Esophagus mucosa (tissue), 1 donor: ENCODE measurements at places on chromosomes 12 and 14.
A peak's percentile ranks its signal among the peaks of the same experiment; 100 is the strongest.

- ATAC-seq, result no peak
Observed at GRCh38 chr12:100656856-100657255, 83.4 kb downstream of the GAS2L3 start.

DNA sequence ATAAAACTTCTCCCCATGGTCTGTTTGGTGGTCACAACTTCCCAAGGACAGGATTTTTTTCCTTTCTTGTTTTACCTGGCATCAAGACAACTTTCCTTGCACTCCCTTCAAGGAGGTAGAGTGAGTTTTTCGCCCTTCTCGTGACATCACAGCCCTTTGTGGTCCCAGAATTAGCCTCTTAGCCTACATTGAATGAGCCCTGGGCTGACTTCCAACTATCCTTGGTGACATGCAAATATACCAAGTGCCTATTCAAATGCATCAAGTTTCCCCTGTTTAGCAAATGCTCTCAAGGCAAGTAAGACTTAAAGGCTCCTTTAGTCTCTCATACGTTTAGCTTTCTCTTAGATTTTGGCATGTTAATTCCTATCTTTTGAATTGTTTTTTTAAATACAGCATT is 36.6 kb downstream of the TC2N start:
- peak; percentile 69 for ATAC-seq

GRCh38 chr12:39490500-39491282 is 47.8 kb upstream of the KIF21A start:
- ATAC-seq, result peak; percentile 89

DNA sequence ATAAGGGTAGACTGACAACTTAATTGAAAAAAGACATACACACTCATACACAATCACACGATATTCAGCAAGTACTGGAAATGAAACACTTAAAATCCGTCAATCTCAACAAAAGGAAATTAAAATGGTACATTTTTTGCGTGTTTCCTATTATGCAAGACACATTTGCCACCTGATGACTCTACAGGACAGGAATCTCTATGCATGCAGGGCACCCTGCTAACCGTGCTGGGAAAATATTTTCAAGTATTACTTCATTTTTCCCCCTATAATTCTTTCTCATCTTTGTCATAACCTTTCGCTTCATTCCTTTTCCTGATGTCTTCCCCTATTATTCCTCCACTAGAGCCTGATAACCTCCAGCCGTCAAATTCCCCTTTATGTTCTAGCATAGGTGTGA is 150.2 kb downstream of the TMEM132D start:
- no peak for ATAC-seq

DNA sequence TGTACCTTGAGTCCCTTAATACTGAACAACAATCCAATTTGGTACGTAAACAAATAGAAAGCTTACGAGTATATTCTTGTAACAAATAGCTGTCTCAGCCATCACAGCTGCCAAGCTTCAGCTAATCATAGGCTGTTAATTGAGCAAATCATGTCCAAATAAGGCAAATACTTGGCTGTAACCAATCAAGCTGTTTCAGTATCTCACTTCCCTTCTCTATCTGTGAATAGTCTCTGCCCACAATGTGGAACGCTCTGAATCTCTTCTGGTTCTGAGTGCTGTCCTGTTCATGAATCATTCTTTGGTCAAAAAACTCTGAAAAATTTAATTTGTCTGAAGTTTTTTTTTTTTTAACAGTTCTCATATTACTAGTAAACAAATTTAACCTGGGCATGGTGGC is 5.8 kb upstream of the NEMF start:
- no peak for ATAC-seq
